ENCODE measurements at places on chromosomes 6 and 20.

DNA sequence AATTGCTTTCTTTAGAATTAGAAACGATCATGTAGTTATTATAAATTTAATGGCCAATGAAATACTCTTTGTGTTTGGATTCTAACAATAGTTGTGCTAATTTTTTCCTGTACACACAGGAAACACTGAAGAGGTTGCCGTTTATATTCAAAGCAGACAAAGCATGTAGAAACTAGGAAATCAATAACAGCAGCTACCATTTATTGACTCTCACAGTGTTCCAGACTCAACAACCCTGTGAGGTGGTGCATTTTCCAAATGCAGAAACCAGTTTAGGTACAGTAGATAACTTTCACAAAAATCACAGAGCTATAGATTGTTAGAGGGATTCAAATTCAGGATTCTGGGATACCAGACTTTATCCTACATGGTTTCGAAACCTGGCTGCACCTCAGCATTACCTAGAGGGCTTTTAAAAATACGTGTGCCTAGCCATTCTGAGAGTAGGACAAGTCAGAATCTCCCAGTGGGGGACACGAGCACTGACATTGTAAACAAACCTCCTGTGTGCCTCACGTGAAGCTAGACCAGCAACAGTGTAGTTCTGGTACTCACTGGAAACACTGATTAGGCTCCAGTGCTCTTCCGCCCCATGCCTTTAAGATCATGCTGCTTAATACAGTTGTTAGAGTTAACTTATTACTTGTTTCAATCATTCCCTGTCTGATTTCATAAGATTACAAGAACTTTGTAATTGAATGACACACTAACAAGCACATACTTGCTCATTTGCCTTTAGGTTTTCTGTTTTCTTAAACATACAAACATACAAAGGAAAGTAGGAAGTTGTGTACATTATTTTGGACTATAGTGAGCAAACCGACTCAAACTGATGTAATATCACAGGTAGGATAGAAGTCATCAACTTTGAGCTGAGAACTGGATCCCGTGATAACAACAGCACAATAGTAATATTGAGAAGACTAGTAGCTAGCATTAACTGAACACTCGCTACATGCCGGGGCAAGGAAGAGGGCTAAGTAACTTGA, 65.8 kb downstream of the MAP3K4 start:
- no peak for DNase-seq

- DNase-seq = no peak
These were observed 154.1 kb downstream of the FOXA2 start for GRCh38 chr20:22430154-22430745.

DNA sequence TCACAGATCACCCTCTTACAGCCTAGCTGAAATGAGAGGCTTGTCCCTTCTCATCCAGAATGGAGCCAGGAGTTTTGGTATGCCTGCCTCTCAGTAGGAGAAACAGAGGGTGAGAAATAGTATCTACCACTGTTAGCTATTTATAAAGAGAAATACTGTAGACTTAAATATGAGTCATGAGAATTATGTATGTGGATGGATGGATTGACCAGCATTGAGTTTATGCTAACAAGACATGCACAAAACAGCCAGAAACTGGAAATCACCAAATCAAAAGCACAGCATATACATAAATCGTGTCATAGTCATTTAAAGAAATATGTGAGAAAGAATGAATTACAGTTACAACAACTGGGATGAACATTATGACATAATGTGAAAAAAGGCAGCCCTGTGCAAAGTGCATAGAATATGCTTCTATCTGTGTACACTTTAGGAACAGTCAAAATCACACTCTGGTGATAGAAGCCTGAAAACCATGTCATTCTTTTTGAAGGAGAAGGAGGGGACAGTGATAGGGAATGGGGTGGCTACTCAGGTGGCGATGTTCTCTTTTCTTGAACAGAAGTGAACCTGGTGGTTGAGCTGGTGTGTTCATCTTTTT, 79.8 kb upstream of the KIF25 start:
- DNase-seq = no peak

DNA sequence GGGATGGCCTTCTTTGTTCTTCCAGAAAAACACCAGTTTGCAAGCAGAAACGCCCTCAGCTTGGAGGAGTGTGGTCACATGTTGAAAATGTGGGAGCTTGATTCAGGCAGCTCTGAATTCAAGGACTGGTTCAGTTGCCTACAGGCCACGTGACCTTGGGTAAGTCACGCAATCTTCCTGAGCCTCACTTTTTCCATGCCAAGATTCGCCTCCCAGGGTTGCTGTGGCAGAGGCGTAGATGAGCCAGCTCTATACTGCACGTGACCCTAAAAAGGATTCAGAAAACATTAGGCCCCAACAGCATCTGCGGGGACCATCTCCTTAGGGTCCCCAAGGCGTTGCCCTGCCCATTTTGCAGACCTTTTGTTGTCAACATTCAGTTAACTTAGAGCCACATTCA, 112.0 kb upstream of the SNX9 start:
- DNase-seq = no peak

GRCh38 chr6:16993396-16993795, 108.5 kb upstream of the STMND1 start:
- DNase-seq = no peak

Data from AG04449 (cell line).